ENCODE measurements at places on chromosomes 12 and 14. TPM values are rescaled to one million over a fixed set of nuclear protein-coding genes. Genes with fewer than 3 reads are reported as not detected.
A peak's percentile ranks its signal among the peaks of the same experiment; 100 is the strongest.

GRCh38 chr14:65471038-65471878 is 58.7 kb downstream of the FUT8 start:
- DNase-seq, result no peak
- no peak overlapping the region for H3K4me3 ChIP-seq
- H3K36me3 ChIP-seq, result no peaks in the 10 kb centered on the region
- H3K27me3 ChIP-seq, result no peaks in the 10 kb centered on the region
- H3K27ac ChIP-seq, result no peak overlapping the region

DNA sequence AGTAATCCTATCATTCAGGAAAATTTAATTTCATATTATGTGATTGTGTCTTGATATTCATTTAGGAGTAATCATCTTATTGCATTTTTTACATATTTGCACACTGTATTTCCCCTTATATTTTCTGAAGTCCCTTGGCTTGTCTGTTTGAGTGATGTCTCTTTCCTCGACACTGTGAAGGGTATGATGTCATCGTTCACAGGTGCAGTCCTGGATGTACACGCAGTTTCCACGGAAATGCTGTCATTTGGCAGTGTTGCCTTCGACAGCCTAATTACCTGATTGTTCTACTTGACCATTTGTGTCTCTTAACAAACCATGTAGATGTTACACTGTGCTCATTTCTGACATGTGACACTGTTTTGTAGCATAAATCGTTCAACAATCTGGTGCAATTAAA is 1277.0 kb downstream of the TMEM121 start:
- H3K27me3 ChIP-seq, result peaks cover 60% of the 10 kb centered on the region
- no peaks in the 10 kb centered on the region for H3K4me1 ChIP-seq
- H3K4me3 ChIP-seq, result no peak overlapping the region
- DNase-seq, result no peak
- no peak overlapping the region for H3K27ac ChIP-seq
- no peaks in the 10 kb centered on the region for H3K36me3 ChIP-seq

DNA sequence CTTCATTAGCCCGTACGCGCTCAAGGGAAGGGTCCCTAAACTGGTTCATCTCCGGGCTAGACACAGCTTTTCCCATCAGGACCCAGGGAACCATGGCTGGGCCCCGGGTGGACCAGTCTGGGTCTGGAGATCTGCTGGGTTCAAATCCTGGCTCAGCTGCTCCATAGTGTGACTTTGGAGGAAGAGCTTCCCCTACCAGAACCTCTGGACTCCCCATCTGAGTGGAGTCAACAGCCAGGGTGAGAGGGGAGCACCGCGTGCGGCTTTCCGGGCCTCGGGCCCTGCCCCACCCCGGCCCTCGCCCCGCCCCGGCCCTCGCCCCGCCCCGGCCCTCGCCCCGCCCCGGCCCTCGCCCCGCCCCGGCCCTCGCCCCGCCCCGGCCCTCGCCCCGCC is 41.2 kb downstream of the BEGAIN start:
- peaks cover 35% of the 10 kb centered on the region for H3K4me1 ChIP-seq
- H3K36me3 ChIP-seq, result no peaks in the 10 kb centered on the region
- peak overlapping the region; percentile 41 for H3K4me3 ChIP-seq
- no peak for DNase-seq
- no peaks in the 10 kb centered on the region for H3K27me3 ChIP-seq

GRCh38 chr14:91911474-91912032 is 35.9 kb downstream of the FBLN5 start:
- no peak overlapping the region for H3K4me3 ChIP-seq
- H3K36me3 ChIP-seq, result no peaks in the 10 kb centered on the region
- DNase-seq, result no peak
- H3K4me1 ChIP-seq, result no peaks in the 10 kb centered on the region
- H3K27ac ChIP-seq, result no peak overlapping the region

GRCh38 chr12:70609203-70609602 is 28.0 kb downstream of the PTPRB start:
- no peaks in the 10 kb centered on the region for H3K36me3 ChIP-seq
- H3K27me3 ChIP-seq, result peaks cover 33% of the 10 kb centered on the region
- peak overlapping the region; percentile 61 for H3K4me3 ChIP-seq
- peaks cover 12% of the 10 kb centered on the region for H3K4me1 ChIP-seq
- DNase-seq, result no peak

GRCh38 chr12:50086148-50086547 is 1.0 kb downstream of the SMARCD1 start:
- peak overlapping the region; percentile 96 for H3K4me3 ChIP-seq
- H3K27ac ChIP-seq, result peak overlapping the region; percentile 98
- peaks cover 34% of the 10 kb centered on the region for H3K4me1 ChIP-seq
- DNase-seq, result no peak

TSPAN8 gene
- total RNA-seq, result 1.1 TPM

GRCh38 chr14:22386924-22387775 is 201.9 kb downstream of the DAD1 start:
- H3K27ac ChIP-seq, result no peak overlapping the region
- H3K27me3 ChIP-seq, result no peaks in the 10 kb centered on the region
- H3K4me3 ChIP-seq, result no peak overlapping the region
- no peaks in the 10 kb centered on the region for H3K36me3 ChIP-seq

GRCh38 chr12:27777141-27777540 is 2.9 kb upstream of the KLHL42 start:
- no peaks in the 10 kb centered on the region for H3K36me3 ChIP-seq
- H3K4me1 ChIP-seq, result peaks cover 12% of the 10 kb centered on the region
- no peaks in the 10 kb centered on the region for H3K27me3 ChIP-seq

DNA sequence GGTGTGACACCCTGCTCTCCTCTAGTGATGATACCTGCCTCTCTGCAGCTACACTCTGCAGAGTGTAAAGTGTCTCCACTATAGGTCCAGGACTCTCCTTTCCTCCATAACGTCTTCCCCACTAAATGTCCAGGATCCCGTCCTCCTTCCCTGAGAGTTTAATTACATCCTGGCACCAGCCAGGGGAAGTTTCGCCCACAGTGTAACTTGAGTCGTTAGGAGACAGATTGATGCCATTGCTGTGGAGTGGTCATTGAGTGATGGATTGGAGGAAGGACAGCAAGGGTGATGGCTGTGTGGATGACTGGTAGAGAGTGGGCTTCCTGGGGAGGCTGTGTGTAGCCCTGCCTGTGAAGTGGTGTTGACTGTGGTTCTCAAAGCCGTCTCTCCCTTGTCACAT is 84.0 kb upstream of the TMEM132D start:
- no peaks in the 10 kb centered on the region for H3K36me3 ChIP-seq
- H3K4me1 ChIP-seq, result no peaks in the 10 kb centered on the region
- no peak for DNase-seq
- H3K27ac ChIP-seq, result no peak overlapping the region

- no peak overlapping the region for H3K27ac ChIP-seq
- no peaks in the 10 kb centered on the region for H3K36me3 ChIP-seq
- no peak overlapping the region for H3K4me3 ChIP-seq
- no peak for DNase-seq
- no peaks in the 10 kb centered on the region for H3K27me3 ChIP-seq
Observed at GRCh38 chr14:100679707-100680438, 46.8 kb upstream of the DLK1 start.

POTEG gene
- not detected for total RNA-seq

GRCh38 chr12:68042212-68042699 is 53.0 kb downstream of the IFNG-AS1 start:
- no peak overlapping the region for H3K27ac ChIP-seq
- no peaks in the 10 kb centered on the region for H3K27me3 ChIP-seq
- H3K36me3 ChIP-seq, result no peaks in the 10 kb centered on the region
- no peak for DNase-seq
- no peaks in the 10 kb centered on the region for H3K4me1 ChIP-seq
- no peak overlapping the region for H3K4me3 ChIP-seq

DNA sequence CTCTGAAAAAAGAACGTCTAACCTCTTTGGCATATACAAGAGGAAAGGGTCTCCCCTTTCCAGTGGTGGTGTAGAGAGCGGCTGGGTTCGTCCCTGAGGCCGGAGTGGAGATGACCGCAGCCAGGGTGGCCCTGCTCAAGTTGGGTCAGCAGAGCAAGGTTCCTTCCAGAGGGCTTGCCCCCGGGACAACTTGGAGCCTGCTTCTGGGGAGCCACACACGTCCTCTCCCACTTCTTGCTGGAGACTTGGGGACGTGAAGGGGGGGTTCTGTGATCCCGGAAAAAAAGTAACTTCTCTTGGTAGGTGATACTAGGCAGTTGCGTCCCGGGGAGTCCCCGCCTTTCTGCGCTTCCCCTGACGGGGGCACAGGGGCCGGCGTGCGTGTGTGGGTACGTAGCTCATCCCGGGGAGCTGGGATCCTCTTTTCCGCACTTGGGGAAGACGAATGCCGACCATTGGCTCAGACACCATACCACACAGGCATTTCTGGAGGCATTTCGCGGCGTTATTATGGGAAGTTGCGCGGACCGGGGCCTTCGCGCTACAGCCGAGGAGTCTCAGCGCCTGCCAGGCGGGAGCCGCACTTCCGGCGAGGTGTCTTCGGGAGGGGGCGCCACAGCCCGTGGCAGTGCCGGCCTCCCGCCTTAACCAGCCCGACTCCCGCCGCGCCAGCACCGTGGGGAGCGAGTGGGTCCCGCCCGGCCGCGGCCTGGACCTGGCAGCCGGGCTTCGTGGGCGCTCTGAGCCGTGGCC is 14.8 kb upstream of the PAX9 start:
- no peaks in the 10 kb centered on the region for H3K36me3 ChIP-seq
- peak; percentile 91 for DNase-seq
- H3K27ac ChIP-seq, result no peak overlapping the region
- H3K4me3 ChIP-seq, result peak overlapping the region; percentile 40

DNA sequence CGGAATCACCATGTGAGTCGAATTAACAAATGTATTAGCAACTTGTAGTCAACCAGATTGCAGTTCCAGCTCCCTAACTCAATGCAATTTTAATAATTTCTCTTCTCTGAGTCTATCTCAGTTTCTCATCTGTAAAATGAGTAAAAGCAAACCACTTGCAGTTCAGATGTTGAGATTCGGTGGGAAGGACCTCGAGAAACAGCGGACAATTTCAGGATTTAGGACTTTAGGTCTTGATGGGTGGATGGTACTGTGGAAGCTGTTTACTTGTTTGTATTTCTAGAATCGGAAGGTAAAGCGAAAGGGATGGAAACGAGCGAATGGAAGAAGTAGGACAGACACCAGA is 510 bp upstream of the TTC8 start:
- DNase-seq, result no peak
- peak overlapping the region; percentile 76 for H3K4me3 ChIP-seq
- H3K27me3 ChIP-seq, result no peaks in the 10 kb centered on the region

- no peak overlapping the region for H3K27ac ChIP-seq
- H3K4me1 ChIP-seq, result no peaks in the 10 kb centered on the region
- H3K4me3 ChIP-seq, result no peak overlapping the region
- no peaks in the 10 kb centered on the region for H3K36me3 ChIP-seq
Observed at GRCh38 chr12:103373088-103373523, 122.7 kb downstream of the C12orf42 start.

DNA sequence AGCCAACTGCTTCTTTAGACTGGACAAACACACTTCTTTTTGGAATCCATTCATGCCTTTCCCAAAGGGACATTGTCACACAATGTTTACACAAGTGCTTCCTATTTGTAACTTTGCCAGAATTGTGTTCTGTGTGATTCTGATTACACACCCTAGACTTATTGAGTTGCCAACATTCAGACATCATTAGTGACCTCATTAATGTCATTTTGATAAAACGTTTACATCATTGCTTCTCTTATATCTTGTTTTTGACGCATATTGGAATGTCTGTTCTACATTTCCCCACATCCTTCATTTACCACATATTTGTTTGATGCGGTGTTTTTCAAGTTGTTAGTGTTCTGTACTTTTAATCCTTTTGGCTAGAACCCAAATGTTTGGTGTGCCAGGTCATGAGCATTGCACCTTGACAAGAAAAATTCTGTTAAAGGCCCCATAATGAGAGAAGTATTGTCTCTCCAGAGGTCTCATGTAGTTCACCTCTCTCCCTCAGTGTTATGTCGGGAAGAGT is 305.5 kb downstream of the AEBP2 start:
- H3K4me1 ChIP-seq, result peaks cover 22% of the 10 kb centered on the region
- H3K36me3 ChIP-seq, result no peaks in the 10 kb centered on the region
- H3K27ac ChIP-seq, result peak overlapping the region; percentile 28
- H3K27me3 ChIP-seq, result no peaks in the 10 kb centered on the region

PTCSC3 gene
- not detected for total RNA-seq

DNA sequence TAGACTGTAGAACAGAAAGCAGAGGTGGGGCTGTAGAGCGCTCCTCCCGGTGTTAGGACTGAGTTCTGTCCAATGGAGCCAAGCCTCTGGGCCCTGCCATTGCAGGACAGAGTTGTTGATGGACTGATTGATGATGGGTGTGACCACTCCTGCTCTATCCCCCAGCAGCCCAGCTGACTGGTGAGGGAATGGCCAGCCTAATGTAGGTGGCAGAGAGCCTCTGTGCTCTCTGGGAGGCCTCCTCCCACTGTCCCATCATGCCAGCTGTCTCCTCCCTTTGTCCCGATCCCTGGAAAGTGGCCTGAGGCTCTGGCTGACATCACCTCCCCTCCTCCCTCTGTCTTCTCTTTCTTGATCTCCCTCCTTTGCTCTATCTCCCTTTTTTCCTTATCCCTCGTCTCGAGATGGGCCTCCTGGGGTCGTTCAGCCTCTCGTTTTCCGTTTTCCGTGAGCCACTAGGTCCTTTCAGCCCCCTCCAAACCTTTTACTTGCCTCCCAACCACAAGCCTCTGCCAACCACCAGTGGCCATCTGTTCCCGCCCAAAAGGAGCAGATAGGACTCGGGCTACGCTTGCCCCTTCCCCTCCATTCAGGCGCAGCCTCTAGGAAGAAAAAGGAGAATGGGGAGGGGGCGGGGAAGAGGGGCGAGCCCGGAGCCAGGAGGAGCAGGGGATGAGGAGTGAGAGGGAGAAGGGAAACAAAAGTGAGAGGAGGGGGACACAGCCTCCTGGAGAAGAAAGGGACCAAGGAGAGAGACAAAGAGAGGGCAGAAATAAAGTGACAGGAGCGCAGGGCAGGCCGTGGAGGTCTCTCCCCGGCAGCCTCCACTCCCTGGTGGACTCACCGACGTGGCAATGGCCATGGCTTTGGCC is 572 bp downstream of the EFS start:
- DNase-seq, result no peak
- H3K27me3 ChIP-seq, result no peaks in the 10 kb centered on the region
- H3K27ac ChIP-seq, result peak overlapping the region; percentile 96
- H3K36me3 ChIP-seq, result no peaks in the 10 kb centered on the region

DNA sequence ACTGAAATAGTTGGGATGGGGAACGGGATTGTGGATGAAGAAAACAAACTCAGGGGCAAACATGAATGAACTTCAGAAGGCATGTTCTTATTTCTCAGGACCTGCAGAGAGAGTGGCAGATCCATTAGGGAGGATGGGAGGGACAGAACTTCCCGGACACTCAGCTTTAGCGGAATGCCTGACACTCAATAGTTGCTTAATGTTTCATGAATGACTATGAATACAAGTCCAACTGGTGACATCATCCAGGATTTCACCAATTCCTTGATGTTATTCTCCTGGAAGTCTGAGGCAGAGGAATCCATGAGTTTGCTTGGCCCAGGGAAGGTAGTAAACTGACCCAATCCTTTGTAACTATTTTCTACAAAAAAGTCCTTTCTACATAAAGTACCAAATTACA is 37.8 kb upstream of the LRRC10 start:
- H3K4me1 ChIP-seq, result no peaks in the 10 kb centered on the region
- no peak overlapping the region for H3K27ac ChIP-seq
- H3K4me3 ChIP-seq, result no peak overlapping the region

GRCh38 chr12:86613311-86613710 is 357.1 kb upstream of the MGAT4C start:
- no peaks in the 10 kb centered on the region for H3K36me3 ChIP-seq
- no peaks in the 10 kb centered on the region for H3K27me3 ChIP-seq
- H3K4me3 ChIP-seq, result no peak overlapping the region
- no peaks in the 10 kb centered on the region for H3K4me1 ChIP-seq
